ENCODE measurements at places on chromosomes 6 and 20.

DNA sequence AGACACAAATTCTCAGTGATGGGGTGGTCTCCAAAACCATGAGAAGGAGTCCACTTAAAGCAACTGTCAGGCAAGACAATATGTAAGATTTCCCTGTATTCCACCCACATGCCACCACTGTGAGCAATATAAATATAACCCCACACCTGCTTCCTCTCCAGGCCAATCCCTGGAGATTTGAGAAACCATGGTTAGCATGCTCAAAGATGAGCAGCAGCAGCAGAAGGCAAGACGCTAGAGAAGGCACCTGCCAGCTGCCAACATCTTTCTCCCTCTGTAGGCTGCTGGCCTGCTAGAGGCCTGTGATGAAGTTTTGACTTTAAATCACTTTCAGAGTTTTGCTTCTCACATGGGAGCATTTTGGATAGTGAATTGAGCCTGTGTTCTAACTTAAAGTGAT is 7.9 kb upstream of the SOD2 start:
- no peak for DNase-seq

DNA sequence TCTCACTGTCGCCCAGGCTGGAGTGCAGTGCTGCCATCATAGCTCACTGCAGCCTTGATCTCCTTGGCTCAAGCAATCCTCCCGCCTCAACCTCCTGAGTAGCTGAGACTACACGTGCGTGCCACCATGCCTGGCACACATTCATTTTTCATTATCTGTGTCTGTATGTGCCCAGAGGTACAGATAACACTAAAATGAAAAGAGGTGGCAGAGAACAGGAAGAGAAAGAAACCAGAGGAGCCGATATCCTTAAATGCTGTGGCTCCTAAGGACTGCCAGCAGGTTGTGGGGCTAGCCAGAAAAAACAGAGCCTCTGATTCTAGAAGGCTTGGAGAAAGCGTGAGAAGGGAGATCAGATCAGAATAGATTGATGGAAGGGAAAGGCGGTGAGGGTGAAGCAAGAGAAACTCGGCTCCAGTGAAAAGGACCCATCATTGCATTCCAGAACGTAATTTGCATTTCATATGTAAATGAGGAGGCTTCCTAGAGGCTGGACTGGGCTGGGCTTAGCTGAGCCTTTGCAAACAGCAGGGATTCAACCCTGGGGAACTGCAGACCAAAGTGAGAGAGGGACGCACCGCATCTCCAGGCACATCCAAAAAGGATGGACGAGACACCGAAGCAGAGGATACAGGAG is 64.2 kb downstream of the GCNT2 start:
- no peak for DNase-seq

- no peak for DNase-seq
These were observed 373.8 kb downstream of the GJA1 start for GRCh38 chr6:121809211-121809610.

DNA sequence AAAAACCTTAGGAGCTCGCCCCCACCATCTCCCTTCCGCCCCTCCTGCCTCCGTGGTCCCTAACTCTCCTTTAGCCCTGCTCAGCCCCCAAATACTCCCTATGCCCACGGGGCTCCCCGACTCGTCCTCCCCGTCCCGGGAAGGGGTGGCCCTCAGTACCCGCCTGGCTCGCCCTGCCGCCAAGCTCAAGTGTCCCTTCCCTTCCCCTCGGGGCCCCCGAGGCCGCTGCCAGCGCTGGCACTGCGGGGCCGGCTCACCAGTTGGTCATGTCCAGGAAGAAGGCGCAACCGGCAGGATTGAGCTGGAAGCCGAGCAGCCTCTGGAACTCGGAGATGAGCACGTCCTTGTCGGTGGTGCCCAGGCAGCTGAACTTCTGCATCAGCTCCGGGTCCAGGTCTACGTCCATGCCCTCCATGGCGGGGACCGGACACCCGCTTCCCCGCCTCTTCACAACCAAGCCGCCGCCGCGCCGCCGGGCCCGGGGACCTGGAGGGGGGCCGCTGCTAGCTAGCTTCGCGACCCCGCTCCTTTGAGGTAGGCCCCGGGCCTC is 303 bp downstream of the ILRUN start:
- DNase-seq: no peak

GRCh38 chr6:170429450-170429849 is 122.9 kb downstream of the FAM120B start:
- no peak for DNase-seq

DNA sequence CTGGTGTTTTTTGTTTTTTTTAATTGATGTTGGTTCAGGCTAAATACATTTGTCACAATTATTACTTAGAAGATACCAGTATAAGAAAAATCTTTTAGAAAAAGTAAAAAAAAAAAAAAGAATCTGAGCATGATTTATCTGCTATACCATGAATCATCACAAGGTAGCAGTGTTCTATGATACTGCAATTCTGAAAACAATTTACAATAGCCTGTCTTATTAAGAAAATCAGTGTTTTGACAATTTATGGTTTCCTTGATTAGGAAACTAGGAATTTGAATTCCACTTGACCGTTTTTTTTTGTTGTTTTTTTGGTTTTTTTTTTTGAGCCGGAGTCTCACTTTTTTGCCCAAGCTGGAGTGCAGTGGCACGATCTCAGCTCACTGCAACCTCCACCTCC is 9.3 kb upstream of the MAK start:
- peak; percentile 48 for DNase-seq

DNA sequence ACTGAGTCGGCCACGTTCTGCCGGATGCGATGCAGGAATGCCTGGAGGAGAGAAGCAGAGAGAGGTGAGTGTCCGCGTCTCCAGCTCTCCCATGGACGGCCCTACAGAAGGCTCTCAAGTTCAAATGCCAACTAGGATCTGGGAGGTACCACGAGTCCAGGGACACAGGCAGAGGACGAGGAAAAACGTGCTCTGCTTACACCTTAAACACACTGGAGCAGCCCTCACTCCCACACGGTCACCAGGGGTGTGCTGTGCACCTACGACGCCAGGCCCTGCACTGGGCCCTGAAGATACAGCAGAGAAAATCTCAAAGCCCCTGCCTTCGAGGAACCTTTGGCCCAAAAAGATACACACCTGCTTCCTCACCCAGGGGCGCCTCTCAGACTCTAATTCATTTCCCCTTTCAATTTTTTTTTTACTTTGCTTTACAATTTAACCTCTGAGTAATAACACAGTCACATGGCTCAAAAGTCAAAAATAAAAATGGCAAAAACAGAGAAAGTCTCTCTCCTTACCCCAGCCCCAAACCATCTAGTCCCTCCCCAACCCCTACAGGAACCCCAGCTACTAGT is 79.9 kb downstream of the PREX1 start:
- no peak for DNase-seq

DNA sequence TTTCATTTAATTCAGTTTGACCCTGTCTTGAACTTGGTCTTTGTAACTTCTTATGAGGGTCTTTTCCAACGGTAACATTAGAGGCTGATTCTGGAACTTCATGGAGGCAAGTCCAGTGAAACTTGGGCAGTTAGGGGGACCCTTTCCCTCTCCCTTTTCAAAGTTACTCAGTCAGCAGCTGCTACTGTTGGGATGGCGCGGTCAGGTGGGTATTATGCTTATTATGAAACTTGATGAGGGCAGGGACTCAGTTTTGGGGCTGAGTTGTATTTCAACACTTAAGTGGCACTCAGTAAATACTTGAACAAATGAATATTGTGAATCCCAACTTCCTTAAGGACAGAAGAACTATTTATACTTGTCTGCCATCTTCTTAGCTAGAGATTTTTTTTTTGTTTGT is 20.8 kb downstream of the TOP1 start:
- no peak for DNase-seq

DNA sequence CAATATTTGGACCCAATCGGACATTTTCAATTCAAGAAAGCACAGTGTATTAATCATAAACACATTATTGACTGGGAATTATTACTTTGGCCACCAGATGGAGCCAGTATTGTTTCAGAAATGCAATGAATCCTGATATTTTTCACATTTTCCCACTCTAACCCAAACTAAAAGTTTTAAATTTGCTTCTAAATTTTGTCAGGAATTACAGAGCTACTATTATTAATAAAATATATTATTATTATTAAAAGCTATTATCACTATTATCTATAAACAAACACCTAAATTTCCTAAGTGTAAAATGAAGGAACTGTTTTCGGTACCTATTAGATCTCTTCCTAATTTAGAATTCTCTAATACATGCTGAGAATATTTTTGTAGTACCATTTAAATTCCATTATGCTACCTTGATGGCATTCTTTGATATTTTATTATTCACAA is 245.3 kb downstream of the OGFRL1 start:
- peak; percentile 12 for DNase-seq

DNA sequence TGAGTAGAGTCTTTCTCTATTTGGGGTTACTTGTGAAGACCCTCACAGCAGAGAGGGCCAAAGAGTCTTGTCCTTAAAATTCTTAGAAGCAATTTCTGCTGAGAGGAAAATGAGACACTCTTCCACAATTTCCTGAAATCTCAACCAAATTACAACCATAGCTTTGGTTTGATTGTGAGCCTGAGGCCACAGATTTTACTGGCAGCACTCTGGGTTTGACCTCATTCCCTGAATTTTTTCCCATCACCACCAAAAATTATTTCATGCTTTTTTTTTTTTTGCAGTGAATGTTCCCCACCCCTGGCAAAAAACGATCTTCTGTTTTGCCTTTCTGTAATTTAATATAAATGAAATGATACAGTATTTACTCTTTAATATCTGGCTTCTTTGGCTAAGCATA is 125.5 kb downstream of the THEMIS start:
- no peak for DNase-seq

DNA sequence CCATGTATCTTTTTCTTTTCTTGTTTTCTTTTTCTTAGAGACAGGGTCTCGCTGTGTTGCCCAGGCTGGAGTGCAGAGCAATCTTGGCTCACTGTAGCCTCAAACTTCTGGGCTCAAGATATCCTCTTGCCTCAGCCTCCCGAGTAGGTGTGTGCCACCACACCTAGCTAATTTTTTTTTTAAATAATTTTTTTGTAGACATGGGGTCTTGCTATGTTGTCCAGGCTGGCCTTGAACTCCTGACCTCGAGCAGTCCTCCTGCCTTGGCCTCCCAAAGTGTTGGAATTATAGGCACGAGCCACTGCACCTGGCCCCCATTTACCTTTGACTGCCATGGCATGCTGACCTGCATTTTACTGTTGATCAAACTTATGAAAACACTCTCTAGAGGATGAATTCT is 198.6 kb downstream of the SOX4 start:
- DNase-seq: no peak

DNA sequence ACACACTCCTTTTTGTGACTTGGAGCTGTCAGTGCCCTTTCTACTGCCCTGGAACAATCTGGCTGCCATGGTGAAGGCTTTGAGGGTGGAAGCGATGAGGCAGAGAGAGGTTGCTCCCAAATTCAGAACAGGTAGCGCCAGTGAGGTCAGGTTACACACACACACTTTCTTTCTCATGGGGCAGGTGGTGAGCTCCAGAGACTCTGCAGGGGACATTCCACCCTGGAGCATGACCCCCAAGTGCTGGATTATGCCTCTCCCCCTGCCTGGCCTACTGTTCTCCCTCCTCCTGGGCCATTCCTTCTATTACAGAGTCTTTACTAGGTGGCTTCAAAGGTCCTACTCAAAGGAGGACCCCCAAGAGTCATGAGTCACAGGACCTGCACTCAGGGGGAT is 98.0 kb downstream of the EYA2 start:
- no peak for DNase-seq

- DNase-seq: peak; percentile 83
These were observed 47.5 kb downstream of the RALGAPA2 start for GRCh38 chr20:20664795-20665589.

GRCh38 chr6:157620944-157621343 is 202.1 kb upstream of the SNX9 start:
- DNase-seq: no peak

DNA sequence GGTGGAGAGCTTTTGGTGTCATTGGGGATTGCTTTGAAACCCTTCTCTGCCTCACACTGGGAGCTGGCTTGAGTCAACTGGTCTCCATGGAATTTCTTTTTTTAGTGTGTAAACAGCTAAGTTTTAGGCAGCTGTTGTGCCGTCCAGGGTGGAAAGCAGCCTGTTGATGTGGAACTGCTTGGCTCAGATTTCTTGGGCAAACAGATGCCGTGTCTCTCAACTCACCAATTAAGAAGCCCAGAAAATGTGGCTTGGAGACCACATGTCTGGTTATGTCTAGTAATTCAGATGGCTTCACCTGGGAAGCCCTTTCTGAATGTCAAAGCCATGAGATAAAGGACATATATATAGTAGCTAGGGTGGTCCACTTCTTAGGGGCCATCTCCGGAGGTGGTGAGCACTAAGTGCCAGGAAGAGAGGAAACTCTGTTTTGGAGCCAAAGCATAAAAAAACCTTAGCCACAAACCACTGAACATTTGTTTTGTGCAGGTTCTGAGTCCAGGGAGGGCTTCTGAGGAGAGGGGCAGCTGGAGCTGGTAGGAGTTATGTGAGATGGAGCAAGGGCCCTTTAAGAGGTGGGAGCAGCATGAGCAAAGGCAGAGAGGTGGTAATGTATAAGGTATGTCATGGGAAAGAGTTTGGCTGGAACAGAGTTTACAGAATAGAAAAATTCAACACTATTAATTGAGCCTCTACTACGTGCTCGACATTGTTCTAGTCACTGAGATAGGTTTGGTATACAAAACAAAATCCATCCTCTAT is 31.2 kb downstream of the SRSF3 start:
- DNase-seq: no peak

DNA sequence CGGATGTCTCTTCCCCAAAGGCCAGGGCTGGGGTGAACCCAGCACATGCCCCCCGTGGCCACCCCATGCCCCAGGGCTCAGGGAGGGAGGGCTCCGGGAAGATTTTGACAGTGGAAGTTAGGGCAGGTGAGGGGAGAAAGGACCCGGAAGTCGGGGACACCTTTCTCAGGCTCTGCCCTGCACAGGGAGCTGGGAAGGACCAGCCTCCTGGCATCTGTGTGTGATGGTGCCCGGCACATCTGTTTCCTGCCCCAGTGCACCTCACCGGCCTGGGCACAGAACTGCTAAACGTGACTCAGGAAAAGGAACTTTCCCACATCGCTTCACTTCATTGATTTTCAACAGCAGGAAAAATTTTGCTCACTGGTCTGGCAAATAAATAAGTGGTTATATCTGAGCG is 141.1 kb upstream of the AFDN start:
- DNase-seq: peak; percentile 7

- peak; percentile 93 for DNase-seq
These were observed 3.6 kb downstream of the CCND3 start for GRCh38 chr6:41937861-41938574.

Data from KBM-7 (cell line).